ENCODE measurements at places on chromosomes 11 and 22.

- peaks cover 31% of the 10 kb centered on the region for H3K4me1 ChIP-seq
- H3K27me3 ChIP-seq: peaks cover 7% of the 10 kb centered on the region
- peaks cover 12% of the 10 kb centered on the region for H3K36me3 ChIP-seq
- H3K27ac ChIP-seq: peak overlapping the region; percentile 97
- peak overlapping the region; percentile 99 for H3K4me3 ChIP-seq
- DNase-seq: no peak
Measured at GRCh38 chr11:113773092-113773415, 438 bp downstream of the ZW10 start.

DNA sequence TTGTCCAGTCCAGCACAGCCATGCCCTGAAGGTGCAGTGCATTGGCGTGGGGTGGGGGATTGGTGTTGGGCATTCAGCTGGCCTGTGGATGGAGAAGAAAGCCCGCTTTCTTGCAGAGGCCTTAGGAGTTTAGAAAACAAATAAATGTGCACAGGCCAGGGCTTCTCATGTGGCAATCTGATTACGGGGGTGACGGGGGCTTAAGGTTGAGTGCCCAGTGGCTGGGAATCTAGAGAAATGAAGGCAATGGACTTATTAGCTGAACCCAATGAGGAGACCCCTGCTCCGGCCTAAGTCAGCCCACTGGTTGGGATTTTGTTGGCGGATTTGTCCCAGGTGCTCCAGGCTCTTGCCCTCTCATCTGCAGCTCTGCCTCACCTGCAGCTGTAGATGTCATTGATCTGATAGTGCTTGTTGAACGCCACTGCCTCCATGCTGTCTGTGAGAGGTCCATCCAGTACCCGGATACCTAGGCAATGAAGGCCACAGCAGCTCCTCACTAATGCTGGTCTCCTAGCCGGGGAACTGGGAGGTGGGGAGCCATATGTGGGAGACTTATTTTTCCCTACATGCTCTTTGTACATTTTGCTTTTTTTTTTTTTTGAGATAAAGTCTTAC is 6.2 kb downstream of the PCSK7 start:
- H3K4me3 ChIP-seq: no peak overlapping the region
- H3K4me1 ChIP-seq: peaks cover 37% of the 10 kb centered on the region
- peaks cover 74% of the 10 kb centered on the region for H3K36me3 ChIP-seq
- no peak overlapping the region for H3K27ac ChIP-seq

- H3K27me3 ChIP-seq: no peaks in the 10 kb centered on the region
- no peaks in the 10 kb centered on the region for H3K4me1 ChIP-seq
- no peak for DNase-seq
- H3K4me3 ChIP-seq: no peak overlapping the region
- H3K36me3 ChIP-seq: no peaks in the 10 kb centered on the region
- no peak overlapping the region for H3K27ac ChIP-seq
Measured at GRCh38 chr11:36848660-36849059, 250.6 kb upstream of the RAG2 start.

DNA sequence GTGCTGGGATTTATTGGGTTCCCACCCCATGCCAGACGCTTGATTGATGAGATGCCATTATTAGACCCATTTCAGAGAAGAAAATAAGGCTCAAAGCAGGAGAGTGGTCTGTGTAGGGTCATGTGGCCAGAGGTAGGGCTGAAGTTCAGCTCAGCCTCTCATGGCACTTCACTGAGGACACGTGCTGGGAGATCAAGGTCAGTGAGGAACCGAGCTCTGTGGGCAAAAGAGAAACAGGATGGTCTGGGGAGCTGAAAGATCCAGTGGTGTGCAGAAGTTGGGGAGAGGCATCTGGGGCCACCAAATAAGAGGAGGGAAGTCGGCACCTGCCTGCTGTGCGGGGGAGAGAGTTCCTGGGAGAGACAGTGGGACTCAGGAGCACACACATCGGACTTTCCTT is 19.6 kb downstream of the RHOD start:
- peaks cover 5% of the 10 kb centered on the region for H3K4me1 ChIP-seq
- no peaks in the 10 kb centered on the region for H3K27me3 ChIP-seq
- no peak for DNase-seq
- no peaks in the 10 kb centered on the region for H3K36me3 ChIP-seq
- no peak overlapping the region for H3K27ac ChIP-seq

GRCh38 chr11:45593992-45594391 is 71.4 kb downstream of the CHST1 start:
- H3K4me3 ChIP-seq: no peak overlapping the region
- no peak for DNase-seq
- no peaks in the 10 kb centered on the region for H3K4me1 ChIP-seq
- peaks cover 4% of the 10 kb centered on the region for H3K27me3 ChIP-seq
- H3K36me3 ChIP-seq: no peaks in the 10 kb centered on the region
- no peak overlapping the region for H3K27ac ChIP-seq

GRCh38 chr11:46414879-46415278 is 23.3 kb upstream of the CHRM4 start:
- H3K27ac ChIP-seq: peak overlapping the region; percentile 39
- no peak for DNase-seq
- peaks cover 33% of the 10 kb centered on the region for H3K36me3 ChIP-seq
- no peaks in the 10 kb centered on the region for H3K27me3 ChIP-seq
- H3K4me1 ChIP-seq: peaks cover 15% of the 10 kb centered on the region

DNA sequence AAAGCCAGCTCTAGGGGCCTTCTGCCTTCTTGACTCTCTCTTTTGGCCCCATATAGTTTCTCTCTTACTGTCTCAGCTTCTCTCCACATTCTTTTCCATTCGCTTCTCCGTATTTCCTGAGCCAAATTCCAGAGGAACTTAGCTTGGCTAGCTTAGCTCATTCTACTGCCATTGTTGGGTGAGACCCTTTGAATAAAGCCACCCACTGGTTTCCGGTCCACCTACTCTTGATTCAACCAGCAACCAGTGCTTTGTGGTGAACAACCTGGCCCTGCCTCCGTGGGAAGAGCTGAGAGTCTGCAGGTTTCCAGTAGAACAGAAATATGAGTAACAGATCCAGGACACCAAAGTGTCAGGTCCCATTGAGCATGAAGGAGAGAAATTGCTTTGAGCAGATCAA is 81.3 kb upstream of the ARHGAP20 start:
- no peak overlapping the region for H3K27ac ChIP-seq
- H3K4me1 ChIP-seq: no peaks in the 10 kb centered on the region
- H3K4me3 ChIP-seq: no peak overlapping the region
- H3K27me3 ChIP-seq: peaks cover 3% of the 10 kb centered on the region
- DNase-seq: no peak
- no peaks in the 10 kb centered on the region for H3K36me3 ChIP-seq

DNA sequence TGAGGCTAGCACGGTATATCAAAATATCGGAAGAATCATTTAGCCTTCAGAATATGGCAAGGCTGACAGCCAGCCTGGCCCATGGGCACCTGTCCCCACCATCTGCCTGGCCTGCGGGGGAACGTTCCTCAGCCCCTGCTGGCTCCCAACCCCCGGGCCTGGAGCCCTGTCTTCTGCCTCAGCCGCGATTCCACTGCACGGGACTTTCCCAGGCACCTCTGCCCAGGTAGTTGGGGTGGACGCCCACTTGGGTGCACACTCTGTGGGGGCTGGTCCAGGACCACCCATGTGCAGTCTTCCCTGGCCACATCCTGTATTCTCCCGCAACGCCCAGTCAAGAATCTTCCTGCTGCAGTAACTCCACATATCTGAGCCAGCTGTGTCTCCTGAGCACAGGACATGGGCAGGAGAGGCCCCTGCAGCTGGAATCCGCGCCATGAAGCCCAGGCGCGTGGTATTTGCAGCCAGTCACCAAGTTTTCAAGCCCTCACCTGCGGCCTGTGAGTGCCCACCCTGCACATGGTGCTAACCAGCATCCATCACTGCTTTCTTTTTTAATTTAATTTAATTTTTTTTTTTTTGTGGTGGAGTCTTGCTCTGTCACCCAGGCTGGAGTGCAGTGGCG is 77.9 kb downstream of the KCNQ1 start:
- no peaks in the 10 kb centered on the region for H3K36me3 ChIP-seq
- no peak for DNase-seq
- H3K4me3 ChIP-seq: no peak overlapping the region
- no peak overlapping the region for H3K27ac ChIP-seq
- no peaks in the 10 kb centered on the region for H3K27me3 ChIP-seq
- peaks cover 21% of the 10 kb centered on the region for H3K4me1 ChIP-seq

DNA sequence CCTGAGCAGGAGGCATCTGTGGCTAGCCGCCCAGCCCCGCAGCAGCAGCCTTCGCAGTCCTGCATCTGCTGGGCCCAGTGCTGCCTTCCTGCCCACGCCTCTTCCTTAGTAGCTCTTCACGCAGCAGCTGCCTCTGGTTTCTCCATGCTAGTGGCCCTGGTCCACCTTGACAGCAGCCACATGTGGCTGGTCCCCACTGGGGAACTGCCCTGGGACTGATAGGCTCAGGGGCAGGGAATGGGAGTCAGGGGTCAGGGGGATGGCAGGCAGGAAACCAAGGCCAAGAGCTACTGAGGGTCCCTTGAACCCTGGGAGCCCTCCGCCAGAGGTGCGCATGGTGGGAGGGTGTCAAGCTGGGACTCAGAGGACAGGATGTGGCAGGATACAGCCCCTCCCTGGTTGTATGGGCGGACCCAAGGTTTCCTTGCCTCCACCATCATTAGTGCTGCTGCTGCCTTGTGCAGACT is 99.4 kb upstream of the PITPNB start:
- no peak overlapping the region for H3K4me3 ChIP-seq
- H3K27me3 ChIP-seq: no peaks in the 10 kb centered on the region

GRCh38 chr11:111365722-111366559 is 13.1 kb downstream of the POU2AF1 start:
- H3K4me1 ChIP-seq: peaks cover 2% of the 10 kb centered on the region
- no peaks in the 10 kb centered on the region for H3K27me3 ChIP-seq
- no peaks in the 10 kb centered on the region for H3K36me3 ChIP-seq
- H3K4me3 ChIP-seq: no peak overlapping the region
- no peak for DNase-seq

DNA sequence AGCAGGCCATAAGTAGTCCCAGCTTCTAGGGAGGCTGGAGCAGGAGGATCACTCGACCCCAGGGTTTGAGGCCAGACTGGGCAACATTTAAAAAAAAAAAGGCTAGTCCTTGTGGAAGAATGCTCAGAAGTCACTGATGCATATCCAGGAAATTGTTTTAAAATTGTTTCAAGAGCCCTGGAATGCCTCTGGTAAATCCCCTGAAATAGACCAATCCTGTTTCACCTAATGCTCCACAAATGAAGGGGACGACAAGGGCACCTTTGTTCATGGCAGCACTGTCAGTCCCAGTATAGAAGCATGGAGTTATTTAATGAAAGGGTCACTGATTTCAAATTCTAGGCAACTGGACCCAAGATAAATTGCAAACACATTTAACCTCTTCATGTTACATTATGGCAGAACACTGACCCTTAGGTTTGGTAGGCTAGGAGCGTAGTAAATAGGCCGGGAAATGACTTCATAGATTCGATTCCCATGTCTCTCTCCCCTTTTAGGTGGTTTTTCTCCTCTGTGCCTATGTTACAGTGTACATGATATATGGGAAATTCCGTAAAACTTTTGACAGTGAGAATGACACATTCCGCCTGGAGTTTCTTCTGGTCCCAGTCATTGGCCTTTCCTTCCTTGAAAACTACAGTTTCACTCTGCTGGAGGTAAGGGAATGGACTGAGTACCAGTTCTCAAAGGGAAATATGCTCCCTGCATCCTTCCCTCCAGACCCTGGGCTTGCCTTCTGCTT is 11.4 kb downstream of the KDELR3 start:
- H3K4me1 ChIP-seq: peaks cover 5% of the 10 kb centered on the region
- no peaks in the 10 kb centered on the region for H3K27me3 ChIP-seq
- no peak overlapping the region for H3K27ac ChIP-seq
- peaks cover 34% of the 10 kb centered on the region for H3K36me3 ChIP-seq

GRCh38 chr11:126870021-126870420 is 130.5 kb downstream of the KIRREL3 start:
- no peak overlapping the region for H3K4me3 ChIP-seq
- no peaks in the 10 kb centered on the region for H3K27me3 ChIP-seq
- no peak overlapping the region for H3K27ac ChIP-seq
- no peaks in the 10 kb centered on the region for H3K4me1 ChIP-seq
- DNase-seq: no peak

DNA sequence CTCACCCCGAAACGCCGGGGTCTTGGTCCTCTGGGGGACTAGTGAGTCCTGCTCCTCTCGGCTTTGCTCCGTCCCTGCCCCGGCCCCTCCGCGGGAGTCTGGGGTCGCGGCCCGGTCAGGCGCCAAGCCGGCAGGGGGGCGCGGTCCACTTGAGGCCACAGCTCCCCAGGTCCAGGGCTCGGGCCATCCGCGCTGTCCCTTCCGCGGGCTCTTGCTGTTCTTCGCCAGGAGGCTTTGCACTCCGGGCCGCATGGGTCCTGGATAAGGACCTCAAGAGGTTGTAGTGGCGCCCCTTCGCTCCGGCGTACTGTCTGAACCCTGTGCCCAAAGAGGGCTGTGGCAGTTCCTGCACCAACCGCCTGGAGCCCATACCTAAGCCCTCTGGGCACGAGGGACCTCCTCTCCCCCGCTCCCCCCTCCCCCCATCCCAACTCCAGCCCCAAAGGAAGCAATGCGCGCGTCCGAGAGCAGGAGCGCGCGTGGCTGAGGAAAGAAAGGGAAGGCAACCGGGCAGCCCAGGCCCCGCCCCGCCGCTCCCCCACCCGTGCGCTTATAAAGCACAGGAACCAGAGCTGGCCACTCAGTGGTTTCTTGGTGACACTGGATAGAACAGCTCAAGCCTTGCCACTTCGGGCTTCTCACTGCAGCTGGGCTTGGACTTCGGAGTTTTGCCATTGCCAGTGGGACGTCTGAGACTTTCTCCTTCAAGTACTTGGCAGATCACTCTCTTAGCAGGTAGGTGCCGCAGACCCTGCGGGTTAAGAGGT is at the start of gene ADM:
Gene ADM, plus strand, starts transcription at position 579 of the 767 bp plus-strand sequence. CDS start 628 bp downstream, outside the sequence.
- H3K27me3 ChIP-seq: peaks cover 82% of the 10 kb centered on the region
- peak; percentile 26 for DNase-seq
- H3K27ac ChIP-seq: no peak within 1 kb of the TSS
- H3K4me3 ChIP-seq: peak within 1 kb of the TSS; percentile 89
- peaks cover 4% of the 10 kb centered on the region for H3K36me3 ChIP-seq
- H3K4me1 ChIP-seq: peaks cover 55% of the 10 kb centered on the region

- peaks cover 4% of the 10 kb centered on the region for H3K36me3 ChIP-seq
- peaks cover 59% of the 10 kb centered on the region for H3K27me3 ChIP-seq
- DNase-seq: no peak
- no peak overlapping the region for H3K4me3 ChIP-seq
- H3K27ac ChIP-seq: no peak overlapping the region
- peaks cover 14% of the 10 kb centered on the region for H3K4me1 ChIP-seq
Measured at GRCh38 chr11:102111011-102111786, 952 bp downstream of the YAP1 start.

GRCh38 chr11:123100379-123101085 is 38.6 kb upstream of the HSPA8 start:
- H3K4me3 ChIP-seq: peak overlapping the region; percentile 25
- peak overlapping the region; percentile 86 for H3K27ac ChIP-seq
- peaks cover 7% of the 10 kb centered on the region for H3K36me3 ChIP-seq

- no peak overlapping the region for H3K4me3 ChIP-seq
- H3K4me1 ChIP-seq: no peaks in the 10 kb centered on the region
- no peak for DNase-seq
- no peaks in the 10 kb centered on the region for H3K36me3 ChIP-seq
- H3K27ac ChIP-seq: no peak overlapping the region
Measured at GRCh38 chr11:120524536-120525085, 13.1 kb downstream of the GRIK4 start.

All from activated CD4-positive, alpha-beta T cell treated with anti-CD3 and anti-CD28 coated beads, Interleukin-2, amount 10 ng/mL, durations not matched to agents 7 days and 5 days (primary cell).